Left renal cortex interstitium (tissue), 4 donors: ENCODE measurements at places on chromosomes 2 and 18.

GRCh38 chr2:177169810-177170514 lies 42.6 kb upstream of the HNRNPA3 start:
- DNase-seq, result no peak

- DNase-seq, result no peak
Observed at GRCh38 chr2:9964334-9964980, 13.0 kb downstream of the GRHL1 start.

- no peak for DNase-seq
Observed at GRCh38 chr2:18518116-18519111, 42.0 kb downstream of the RDH14 start.

DNA sequence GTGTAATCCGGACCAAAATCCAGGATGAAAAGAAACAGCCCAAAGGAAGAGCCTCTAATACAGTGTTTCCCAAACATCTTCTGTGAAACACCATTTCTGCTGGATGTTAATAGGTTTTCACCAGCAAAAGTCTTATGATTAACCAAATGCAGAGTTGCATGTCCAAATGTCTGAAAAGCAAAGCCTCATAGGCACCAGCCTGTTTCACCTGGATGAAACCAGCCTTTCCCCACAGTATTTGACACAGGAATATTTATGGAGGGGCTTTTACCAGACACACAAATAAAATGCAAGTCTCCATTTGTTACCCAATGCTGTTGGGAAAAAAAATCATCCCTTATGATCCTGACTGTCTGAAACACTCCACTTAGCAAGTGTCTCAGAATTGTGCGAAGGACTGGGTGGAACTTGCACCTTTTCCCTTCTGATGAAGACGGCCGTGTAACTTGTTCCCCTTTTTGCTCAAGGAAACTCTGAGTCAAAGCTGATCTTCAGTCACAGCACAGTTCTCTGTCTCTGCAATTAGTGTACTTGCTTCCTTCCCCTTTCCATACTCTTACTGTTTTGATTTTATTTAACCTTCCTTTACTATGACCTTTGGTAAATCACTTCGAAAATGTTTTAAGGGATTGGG lies 70.3 kb upstream of the IL1R2 start:
- DNase-seq, result no peak

DNA sequence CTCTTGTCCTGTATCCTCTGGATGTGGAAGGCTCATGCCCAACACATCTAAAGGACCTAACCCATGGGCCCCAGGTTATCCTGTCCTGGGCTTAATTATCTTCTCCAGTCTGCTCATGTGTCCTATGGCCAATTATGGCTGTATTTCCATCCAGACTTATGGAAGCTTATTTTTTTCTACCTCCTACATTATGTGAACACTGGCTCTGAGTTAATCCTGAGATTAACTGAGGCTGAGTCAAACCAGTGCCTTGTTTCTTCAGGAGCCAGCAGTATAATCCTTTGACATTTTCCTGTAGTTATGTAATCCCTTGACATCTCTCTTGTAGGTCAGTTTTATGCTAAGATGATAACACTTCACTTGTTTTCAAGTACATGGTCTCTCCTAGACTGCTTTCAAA lies 213.6 kb downstream of the PMAIP1 start:
- no peak for DNase-seq
